ENCODE measurements at places on chromosomes 6 and 20. TPM values are rescaled to one million over a fixed set of nuclear protein-coding genes. Genes with fewer than 3 reads are reported as not detected.

GRCh38 chr6:74936886-74937285, 269.0 kb downstream of the COL12A1 start:
- no peak for DNase-seq

DNA sequence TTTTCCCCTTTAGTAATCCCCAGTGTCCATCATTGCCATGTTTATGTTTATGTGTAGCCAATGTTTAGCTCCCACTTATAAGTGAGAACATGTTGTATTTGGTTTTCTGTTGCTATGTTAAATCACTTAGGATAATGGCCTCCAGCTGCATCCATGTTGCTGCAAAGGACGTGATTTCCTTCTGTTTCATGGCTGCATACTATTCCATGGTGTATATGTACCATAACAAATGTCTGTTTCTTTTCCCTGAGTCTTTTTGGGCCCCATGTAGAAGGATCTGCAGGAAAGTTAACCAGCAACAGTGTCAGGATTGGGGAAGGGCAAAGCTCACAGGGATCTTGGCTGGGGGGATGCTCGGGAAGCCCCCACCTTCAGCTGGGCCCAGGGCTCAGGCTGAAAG, 64.3 kb upstream of the SULF2 start:
- DNase-seq: no peak

GRCh38 chr6:117072781-117073180, 192.6 kb upstream of the VGLL2 start:
- no peak for DNase-seq

GRCh38 chr20:59633656-59634251, 29.4 kb downstream of the PHACTR3 start:
- no peak for DNase-seq

GTPBP2 gene
- total RNA-seq: 70.0 TPM

- no peak for DNase-seq
Measured at GRCh38 chr20:45010399-45010828, 44.1 kb downstream of the STK4 start.

LPA gene
- total RNA-seq: 0.43 TPM

DNA sequence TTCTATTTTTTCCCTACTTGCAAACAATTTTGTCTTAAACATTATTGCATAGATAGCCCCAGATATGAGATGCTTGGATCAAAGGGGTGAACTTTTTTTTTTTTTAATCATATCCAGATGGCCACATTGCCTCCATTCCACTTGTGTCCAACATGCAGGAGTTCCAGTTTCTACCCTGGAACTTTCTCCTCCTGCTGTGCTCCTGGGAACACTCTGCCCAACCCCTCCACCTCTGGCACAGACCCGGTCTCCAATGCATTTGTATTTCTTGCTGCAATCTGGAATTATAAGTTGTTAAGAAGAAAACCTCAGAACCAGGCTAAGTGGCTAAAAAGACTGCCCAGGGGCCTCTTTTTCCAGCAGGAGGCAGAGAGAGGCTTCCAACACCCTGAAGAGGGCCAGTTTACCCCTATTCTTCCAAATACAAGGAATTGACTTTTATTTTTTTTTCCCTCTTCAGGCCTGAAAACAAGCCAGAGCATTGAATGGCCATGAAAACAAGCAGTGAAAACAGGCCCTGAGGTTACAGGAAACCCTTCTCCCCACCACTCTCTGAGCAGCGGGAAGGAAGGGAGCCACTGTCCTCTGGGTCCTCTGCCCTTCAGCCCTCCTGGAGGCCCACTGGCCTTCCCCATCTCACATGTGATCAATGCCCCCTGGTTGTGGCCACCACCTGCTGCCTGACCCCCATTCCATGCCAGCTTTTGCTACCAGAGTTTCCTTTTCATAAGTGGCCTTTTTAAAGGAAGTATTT, 44.3 kb downstream of the PDYN start:
- no peak for DNase-seq

- no peak for DNase-seq
Measured at GRCh38 chr6:35534407-35535170, 21.9 kb upstream of the TULP1 start.

PNLDC1 gene
- total RNA-seq: 0.49 TPM

DNA sequence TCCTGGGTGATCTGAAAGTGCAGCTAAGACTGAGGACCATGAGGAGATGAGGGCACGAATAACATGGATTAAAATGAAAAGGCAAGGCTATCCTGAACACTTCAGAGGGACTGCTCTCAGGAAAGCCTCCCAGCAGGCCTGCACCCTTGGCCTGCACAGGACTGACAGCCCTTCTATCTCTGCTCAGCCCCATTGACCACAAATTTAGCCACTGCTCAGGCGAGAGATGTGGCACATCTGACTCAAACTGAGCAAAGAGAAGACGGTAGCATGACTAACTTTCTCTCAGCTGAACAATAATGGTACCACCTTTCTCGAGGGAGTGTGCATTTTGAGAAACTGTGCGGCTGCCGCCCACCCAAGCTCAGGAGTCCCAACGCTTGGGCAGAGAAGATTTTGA, 257.5 kb downstream of the ADGB start:
- DNase-seq: no peak

- peak; percentile 91 for DNase-seq
Measured at GRCh38 chr6:42166444-42167141, 6.6 kb upstream of the GUCA1A start.

SLC2A4RG gene
- 79.1 TPM for total RNA-seq

DNA sequence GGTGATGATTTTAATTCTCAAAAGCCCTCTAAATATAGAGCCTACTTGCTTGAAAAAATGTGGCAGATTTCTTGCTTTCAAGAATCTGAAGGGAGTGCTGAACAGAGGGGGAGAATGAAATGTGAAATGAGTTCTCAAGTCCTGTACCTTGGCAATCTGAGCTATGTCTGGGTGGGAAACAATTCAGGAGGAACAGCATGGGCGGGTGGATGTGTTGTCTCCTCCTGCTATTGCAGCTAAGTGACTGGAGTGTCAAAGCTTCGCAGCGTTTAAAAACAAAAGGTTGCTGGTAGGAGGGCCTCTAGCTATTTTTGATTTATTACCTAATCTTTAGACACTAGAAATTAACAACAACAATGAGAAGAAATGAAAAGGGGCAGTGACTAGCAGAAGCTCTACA, 102.5 kb upstream of the ARG1 start:
- no peak for DNase-seq

- no peak for DNase-seq
Measured at GRCh38 chr6:165632194-165632593, 30.8 kb downstream of the PDE10A start.

DNA sequence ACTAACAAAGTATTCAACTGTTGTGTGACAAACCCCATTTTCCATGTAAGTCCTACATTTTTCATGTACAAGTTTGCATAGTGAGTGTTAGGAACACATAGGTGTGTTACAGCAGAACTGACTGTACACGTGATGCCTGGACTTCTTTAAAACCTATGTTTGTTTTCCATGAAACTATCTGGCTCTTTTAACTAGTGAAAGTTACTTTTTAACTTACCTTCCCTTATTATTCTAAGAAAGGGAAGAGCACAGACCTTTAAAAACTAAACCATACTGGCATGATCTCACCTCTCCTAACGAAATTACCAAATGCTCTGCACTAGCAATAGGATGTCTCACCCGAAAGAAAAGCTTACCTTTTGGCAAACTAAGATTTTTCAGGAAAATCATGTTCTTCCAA, 87.8 kb downstream of the CENPW start:
- DNase-seq: no peak

GRM1 gene
- total RNA-seq: 0.63 TPM

METTL24 gene
- total RNA-seq: 3.6 TPM

GRCh38 chr6:166599205-166599604, 12.7 kb upstream of the RAMACL start:
- DNase-seq: no peak

DNA sequence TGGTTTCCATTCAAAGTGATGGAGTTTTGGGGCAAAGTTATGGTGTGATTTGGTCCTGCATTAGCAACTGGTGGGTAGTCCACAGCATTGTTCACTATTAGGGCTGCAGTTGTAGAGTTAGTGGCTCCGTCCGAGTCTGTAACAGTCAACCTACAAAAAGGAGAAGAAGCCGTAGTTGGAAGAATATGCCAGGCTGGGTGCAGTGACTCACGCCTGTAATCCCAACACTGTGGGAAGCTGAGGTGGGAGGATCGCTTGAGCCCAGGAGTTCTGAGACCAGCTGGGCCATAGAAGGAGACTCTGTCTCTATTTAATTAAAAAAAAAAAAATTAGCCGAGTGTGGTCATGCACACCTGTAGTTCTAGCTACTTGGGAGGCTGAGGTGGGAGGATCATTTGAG, 69.5 kb downstream of the KIAA0319 start:
- no peak for DNase-seq

Measured in neural crest cell (in vitro differentiated cells).